ENCODE measurements at places on chromosomes 16 and 17.
A peak's percentile ranks its signal among the peaks of the same experiment; 100 is the strongest.

GRCh38 chr16:31361201-31362110 lies 6.5 kb downstream of the ITGAX start:
- DNase-seq: no peak

GRCh38 chr17:67238991-67239390 lies 6.0 kb downstream of the HELZ start:
- DNase-seq: no peak

DNA sequence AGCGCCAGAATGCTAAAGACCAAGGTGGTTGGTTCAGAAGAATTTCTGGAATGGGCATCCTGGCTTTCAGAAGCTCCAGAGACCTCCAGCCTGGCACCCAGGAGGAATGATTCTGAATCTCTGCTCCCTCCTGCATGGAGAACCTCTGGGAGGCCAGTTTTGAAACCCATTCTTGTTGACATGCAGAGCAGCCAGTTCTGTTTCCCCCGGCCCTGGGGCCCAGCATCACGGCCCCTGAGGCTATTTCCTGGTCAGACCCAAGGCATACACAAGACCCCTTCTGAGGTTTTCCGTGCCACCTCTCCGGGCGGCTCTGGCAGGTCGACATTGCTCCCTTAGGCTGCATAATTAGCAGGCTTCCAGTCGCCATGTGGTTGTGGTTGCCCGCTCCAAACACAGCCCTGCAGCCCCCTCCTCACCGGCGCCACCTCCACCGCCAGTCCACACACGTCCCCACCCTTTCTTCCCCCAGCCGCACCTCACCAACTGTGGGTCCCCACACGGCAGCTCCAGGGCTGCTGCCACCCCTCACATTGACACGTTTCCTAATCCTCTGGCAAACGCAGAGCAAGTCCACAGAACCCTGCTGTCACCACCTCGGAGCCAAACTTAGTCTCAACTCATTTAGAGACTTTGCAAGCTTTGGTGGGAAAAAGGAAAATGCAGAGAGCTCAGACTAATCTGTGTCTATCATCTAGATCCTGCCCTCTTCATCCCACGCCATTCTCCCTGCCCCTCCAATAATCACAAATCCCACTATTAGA lies 367.1 kb downstream of the SOX9 start:
- no peak for DNase-seq

DNA sequence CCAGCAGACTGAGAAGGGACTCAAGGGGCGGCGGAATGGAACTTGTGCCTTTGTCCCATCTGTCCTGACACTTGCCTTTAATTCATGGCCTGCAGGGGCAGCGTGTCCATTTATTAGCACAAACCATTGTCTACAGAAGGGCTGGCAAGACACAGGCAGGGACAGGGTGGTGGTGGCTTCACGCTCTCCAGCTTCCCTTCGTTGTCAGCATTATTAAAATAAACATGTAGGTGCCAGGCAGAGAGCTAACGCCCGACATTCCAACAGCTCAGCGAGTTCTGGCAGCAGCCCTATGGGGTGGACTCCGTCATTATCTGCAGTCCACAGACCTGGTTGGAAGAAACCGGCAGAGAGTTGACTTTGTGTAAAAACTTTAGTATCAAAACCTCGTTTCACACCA lies 16.3 kb downstream of the DNAI2 start:
- no peak for DNase-seq

- DNase-seq: no peak
Measured at GRCh38 chr17:19713901-19714361, 2.5 kb downstream of the SLC47A2 start.

DNA sequence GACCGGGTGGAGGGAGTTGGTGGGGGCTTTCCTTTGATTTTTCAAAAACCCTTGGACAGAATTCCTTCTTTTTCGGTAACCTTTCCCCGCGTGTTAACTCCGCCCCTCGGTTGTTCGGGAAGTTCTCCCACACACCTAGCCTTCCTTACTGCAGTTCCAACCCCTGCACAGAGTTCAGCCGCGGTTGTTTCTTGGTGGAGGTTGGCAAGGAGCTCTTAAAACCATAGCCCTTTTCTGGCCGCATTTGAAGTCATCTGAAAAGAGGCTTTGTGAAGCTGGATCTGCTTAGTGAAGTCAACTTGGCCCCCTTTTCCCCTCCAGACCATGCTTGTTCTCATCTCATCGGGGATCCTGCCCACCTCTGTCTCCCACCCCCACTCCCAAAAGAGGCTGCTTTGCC lies 1.8 kb downstream of the CACNG4 start:
- DNase-seq: no peak

GRCh38 chr17:77755410-77755963 lies 203.0 kb upstream of the TNRC6C start:
- no peak for DNase-seq

- peak; percentile 96 for DNase-seq
Measured at GRCh38 chr17:7234083-7234951, at the start of gene DVL2. Gene DVL2, minus strand, starts transcription at chr17:7234517. Its CDS starts 255 bp downstream, at chr17:7234262.

DNA sequence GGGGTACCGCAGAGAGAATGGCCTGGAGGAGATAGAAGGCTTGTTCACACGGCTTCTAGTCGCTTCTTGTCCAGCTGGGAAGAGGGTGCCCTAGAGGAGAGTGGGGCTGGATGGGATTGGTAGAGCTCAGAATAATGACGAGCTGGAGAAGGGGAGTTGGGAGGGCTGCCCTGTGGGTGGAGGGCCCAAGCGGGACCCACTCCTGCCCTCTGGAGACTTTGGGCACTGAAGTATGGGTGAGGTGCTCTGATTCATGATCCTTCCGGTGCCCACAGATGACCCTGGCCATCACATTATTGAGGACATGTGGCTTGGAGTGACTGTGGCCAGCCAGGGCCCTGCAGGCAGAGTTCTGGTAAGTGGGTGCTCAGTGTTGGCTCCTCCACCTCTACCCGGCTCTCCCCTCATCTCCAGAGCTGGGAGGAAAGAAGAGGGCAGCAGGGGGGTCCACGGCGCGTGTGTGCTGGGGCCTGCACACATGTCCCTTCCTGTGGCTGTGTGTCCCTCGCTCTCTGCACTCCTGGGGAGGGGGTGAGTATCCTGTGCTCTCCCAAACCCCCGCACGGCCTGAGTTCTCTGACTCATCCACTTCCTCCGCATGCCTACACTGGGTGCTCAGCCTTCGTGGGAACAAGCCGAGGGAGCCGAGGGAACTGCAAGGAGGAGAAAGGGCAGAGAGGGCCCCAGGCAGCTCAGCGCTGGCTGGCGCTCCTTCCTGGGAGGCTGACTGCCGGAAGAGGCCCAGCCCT lies 8.5 kb downstream of the ITGA3 start:
- no peak for DNase-seq

DNA sequence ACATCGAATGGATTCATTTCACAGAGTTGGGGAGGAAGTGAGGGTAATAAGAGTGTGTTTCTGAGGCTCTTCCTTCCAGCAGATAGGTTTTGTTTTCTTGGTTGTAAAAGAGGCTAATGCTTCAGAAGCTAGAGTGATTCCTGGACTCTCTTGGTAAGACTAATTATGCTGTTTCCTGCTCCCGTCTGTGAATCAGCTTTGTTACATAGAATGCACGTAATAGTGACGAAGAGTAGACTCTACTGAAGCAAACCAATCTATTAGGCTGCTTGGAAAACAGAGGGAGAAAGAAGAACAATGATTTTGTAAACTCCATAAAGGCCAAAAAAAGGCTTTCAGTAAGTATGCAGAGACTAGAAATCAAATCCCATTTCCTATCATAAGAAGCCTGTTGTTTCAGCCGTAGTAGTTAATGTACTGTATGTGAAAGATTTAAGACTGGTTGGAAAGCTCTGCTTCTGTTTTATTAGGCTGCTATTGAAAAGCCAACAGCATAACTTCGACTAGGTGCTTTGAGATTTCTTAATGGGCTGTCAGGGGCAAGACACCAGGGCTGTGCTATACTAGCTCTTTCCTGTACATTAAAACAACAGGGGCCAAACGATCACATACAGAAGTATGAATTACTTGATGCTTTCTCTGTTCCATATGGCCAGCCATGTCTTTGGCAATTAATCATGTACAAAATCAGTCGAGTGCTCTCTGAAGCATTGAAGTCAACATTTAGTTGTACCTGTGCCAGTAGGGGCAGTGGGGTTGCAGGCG lies 219.0 kb downstream of the FTO start:
- no peak for DNase-seq

GRCh38 chr17:37756051-37756450 lies 11.2 kb upstream of the HNF1B start:
- no peak for DNase-seq

- DNase-seq: no peak
Measured at GRCh38 chr17:40815381-40815780, 7.0 kb downstream of the KRT10 start.

GRCh38 chr16:678858-679813 lies 1.1 kb upstream of the STUB1 start:
- peak; percentile 88 for DNase-seq

DNA sequence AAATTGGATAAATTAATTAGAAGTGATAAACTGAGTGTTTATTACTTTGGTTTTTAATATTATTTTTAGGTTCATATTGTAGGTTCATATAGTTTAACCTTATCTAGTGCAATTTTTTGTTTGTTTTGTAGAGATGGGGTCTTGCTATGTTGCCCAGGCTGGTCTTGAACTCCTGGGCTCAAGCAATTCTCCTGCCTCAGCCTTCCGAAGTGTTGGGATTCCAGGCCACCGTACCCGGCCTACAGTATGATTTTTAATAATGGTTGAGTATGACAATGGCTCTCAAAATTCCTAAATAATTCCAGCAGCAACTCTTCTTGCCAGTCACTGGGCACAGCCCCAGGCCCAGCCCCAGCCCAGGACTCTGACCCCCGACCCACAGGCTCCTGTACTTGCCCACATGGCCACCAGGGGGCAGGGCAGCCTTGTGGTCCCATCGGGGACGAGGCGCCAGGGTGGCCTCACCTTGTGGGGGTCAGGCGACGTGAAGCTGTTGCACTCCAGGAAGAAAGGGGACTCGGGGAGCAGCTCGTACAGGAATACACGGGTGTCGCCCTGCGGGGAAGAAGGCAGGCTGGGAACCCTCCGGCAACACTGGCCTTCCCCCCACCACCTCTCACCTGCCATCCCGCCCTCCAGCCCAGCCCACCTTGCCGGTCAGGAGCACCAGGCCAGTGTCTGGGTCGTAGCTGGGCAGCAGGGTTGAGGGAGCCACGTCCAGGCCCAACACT lies 7.9 kb upstream of the PAM16 start:
- DNase-seq: peak; percentile 65

DNA sequence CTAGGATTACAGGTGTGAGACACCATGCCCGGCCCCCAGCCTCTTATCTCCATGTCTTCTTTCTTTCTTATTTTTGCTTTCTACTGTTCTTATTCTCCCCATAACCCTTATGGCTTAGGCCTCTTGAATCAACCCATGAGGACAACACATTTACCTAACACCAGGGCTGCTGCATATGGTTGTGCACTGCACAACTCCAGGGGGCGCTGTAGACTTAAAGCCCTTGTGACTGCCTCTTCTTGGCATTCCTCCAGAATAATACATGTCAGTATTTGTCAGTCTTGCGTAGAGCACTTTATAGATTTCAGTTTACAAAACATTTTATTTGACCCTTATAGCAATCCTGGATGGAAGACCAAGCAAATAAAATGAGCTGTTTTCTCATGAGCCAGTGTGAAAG lies 225.0 kb upstream of the SALL1 start:
- DNase-seq: no peak

- DNase-seq: no peak
Measured at GRCh38 chr16:50602531-50603205, 54.5 kb downstream of the NKD1 start.

GRCh38 chr17:80844418-80844990 lies 147.1 kb upstream of the CHMP6 start:
- no peak for DNase-seq

All from SK-N-DZ (cell line).